ENCODE measurements at places on chromosomes 2 and 18.

DNA sequence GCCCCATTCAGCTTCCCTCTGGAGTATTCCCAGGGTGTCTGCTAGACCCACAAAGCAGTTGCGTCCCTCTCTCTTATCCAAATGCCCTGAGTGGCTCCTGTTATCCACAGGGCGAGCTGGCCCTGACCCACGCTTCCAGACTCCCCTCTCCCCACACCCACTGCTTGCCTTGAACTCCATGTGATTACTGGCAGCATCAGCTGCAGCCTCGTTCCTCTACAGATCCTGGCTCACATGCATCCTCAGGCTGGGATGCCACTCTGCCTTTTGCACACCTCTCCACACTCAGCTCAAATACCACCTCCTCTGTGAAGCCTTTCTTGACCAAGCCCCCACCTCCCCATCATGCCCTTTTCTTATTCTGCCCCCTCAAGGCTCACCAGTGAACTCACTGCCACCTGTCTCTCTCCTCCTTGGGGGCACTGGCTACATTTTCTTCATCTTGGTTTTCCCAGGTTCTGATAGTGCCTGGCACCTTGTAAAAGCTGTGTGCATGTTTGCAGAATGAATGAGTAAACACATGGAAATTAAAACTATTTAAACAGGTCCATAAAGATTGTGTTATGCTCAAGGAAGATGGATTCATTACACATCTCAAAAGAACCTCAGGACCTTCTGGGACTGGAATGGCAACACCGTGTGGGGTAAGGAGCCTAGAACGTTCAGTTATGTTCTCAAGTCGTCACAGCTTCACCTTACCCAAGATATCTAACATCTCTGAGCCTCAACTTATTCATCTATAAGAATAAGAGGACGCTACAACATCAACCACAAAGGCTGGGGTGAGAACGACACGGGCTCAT is 165.0 kb downstream of the BCL2 start:
- DNase-seq = no peak

GRCh38 chr18:58618822-58619595 is 9.9 kb downstream of the ALPK2 start:
- DNase-seq = no peak

DNA sequence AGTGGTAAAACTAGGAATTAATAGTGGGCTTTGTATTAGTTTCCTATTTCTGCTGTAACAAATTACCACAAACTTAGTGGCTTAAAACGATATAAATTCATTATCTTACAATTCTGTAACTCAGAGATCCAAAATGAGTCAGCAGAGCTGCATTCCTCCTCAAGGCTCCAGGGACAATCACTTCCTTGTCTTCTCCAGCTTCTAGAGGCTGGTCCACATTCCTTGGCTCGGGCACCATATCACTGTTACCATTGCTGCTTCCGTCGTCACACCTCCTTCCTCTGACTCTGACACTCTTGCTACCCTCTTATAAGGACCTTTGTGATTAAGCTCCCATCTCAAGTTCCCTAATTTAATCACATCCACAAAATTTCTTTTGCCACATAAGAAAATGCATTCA is 567.8 kb upstream of the KLHL29 start:
- peak; percentile 5 for DNase-seq

DNA sequence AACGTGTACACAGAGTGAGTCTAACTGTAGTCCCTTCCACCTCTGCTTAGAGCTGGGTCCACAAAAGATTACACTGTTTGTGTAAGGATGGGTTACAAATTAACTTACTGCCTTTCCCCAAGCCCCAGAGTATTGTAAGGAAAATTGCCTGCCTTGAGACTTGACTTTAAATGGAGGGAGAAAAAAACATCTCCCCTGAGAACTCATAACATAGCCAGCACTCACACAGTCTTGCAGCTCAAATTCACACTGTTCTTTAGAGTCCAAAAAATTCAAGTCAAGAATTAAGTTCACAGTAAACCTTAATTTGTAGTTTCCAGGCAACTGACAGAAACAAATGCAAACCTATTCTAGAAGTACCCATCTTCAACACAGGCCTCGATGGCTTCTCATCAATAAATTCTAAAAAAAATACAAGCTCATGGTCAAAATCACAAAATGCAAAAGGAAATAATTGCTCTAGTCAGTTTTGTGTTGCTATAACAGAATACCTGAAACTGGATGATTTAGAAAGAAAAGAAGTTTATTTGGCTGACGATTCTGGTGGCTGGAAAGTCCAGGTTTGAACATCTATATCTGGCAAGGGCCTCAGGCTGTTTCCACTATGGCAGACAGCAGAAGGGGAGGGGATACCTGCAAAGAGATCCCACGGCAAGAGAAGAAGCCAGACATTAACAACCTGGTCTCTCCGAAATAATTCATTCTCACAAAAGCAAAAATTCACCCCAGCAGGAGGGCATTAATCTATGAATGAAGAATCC is 34.6 kb upstream of the TMEM17 start:
- no peak for DNase-seq

- DNase-seq = no peak
These were observed 925 bp downstream of the SESTD1 start for GRCh38 chr2:179263446-179264367.

- peak; percentile 38 for DNase-seq
These were observed 2.4 kb downstream of the MARS2 start for GRCh38 chr2:197707316-197708213.

GRCh38 chr18:51767293-51767692 is 569.8 kb upstream of the MEX3C start:
- no peak for DNase-seq

All from H4 (cell line).